ENCODE measurements at places on chromosomes 11 and 22.

GRCh38 chr11:107018219-107018901, at the start of gene GUCY1A2:
GUCY1A2 (minus strand) TSS chr11:107018476; CDS start chr11:107018055, 421 bp downstream.
- DNase-seq: peak; percentile 59

- no peak for DNase-seq
Observed at GRCh38 chr11:45896422-45896984, 10.6 kb downstream of the FREY1 start.

GRCh38 chr11:119907122-119907851, 178.3 kb upstream of the NECTIN1 start:
- DNase-seq: no peak

DNA sequence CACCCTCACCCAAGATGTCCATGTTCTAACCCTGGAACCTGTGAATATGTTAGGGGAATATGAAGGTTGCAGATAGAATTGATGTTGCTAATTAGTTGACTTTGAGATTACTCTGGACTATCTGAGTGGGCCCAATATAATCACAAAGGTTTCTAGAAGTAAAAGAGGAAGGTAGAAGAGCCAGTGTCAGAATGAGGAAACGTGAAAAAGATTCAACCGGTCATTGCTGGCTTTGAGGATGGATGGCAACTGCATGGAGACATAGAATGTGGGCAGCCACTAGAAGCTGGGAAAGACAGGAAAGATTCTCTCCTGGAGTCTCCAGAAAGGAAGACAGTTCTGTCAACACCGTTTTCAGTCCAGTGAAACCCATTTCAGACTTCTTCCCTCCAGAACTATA, 86.6 kb downstream of the CLPB start:
- no peak for DNase-seq

DNA sequence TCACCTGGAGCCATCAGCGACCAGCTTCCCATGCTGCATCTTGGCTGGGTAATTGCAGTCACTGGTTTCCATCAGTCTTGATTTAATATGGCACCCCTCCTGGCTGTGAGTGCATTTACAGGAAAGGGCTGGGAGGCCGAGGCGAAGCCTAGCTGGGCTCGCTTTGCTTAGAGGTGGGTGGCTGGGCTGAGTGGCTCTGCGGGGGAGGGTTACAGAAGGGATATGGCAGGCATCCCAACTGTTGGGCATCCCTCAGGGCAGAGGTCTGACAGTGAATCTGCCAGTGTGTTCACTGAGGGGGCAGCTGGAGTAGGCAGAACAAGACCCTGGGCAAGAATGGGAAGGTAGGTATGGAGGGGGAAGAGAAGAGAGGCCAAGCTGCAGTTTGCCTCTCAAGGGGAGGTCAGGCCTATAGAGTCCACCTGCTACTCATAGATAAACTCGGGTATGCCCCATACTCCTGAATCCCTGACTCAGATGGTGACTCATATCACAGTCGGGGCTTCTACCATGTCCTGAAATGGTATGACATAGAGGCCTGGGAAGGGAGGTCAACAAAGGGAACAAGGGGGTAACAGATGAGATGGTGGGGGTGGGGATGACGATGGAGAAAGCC, 77.5 kb upstream of the PHOX2A start:
- DNase-seq: no peak

DNA sequence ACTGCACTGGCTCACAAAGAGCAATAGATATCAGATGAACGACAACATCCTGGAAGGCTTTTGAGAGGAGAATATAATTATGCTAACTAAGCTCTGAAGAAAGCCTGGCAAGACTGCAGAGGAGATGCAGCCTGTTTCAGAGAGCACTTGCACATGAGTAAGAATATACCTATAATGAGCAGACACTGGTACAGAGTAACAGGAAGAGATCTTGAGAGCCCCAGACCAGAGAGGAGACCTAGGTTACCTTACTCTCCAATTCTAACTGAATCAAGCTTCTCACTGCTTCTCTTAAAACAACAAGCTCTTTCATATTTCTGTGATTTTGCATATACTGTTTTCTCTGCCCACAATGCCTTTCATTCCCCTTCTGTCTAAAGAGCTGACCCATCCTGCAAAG, 66.5 kb downstream of the FAM168A start:
- no peak for DNase-seq

GRCh38 chr11:85679576-85679975, 6.4 kb downstream of the CCDC89 start:
- no peak for DNase-seq

DNA sequence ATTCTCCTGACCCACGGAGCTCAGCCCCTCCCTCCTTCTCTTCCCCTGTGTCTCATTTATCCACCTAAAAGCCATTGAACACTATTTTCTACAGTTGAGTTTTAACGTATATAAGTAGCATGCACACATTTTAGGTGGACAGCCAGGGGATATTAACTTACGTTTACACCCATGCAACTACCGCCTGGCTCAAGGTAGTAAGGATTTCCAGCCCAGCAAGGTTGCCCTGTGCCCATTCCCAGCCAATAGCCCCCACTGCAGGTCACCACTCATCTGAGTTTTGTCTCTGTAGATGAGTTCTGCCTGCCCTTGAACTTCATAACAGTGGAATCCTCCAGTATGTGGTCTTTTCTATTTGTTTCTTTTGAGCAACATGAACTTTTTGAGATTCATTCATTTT, 65.4 kb downstream of the SMIM38 start:
- no peak for DNase-seq

DNA sequence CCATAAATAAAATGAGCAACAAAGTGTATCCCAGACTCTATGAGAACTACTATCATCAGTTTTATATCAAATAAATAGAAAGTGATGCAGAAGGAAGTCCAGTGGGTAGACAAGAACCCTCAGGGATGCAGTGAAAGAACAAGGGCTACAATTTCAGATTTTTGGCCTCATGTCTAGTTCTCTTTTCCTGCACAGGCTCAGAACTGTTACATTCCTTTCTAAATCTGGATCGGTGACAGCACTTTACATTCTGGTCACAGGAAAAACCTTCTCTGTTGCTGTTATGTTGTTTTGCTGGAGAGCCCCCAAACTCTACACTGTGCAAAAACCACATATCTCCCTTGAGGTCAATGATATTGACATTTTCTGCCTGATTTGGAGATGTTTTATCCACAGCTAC, 108.8 kb upstream of the ANO5 start:
- DNase-seq: no peak

GRCh38 chr11:121311373-121311772, 18.8 kb downstream of the SC5D start:
- DNase-seq: no peak

DNA sequence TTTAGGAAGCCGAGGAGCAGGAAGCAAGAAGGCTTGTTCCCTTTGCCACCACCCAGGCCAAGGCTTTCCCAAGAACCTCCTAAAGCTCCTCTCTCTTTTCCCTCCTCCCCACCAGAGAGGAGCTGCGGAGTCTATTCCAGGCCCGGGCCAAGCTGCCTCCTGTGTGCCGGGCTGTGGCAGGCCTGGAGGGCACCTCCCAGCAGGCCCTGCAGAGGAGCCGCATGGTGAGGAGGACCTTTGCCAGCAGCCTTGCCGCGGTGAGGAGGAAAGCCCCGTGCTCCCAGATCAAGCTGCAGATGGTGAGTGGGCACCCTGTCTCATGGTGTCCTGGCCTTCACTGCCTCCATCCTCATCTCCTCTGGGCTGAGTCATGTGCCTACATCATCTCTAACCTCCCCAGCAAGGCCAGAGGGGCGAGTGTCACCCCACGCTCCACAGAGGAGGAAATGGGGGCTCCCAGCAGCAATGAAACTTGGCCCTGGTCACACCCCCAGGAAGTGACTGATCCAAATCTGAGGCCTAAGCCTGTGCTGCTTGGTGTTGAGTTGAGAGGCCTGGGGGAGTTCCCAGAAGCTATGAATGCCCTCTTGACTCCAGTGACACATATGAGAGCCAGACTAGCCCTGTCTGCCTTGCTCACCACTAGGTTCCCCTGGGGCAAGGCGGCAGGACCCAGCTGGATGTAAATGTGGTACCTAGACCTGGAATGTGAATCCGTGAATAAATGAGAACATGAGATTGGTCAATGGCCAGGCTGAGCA, 104.2 kb downstream of the MYO18B start:
- DNase-seq: no peak

- DNase-seq: no peak
Observed at GRCh38 chr11:63849691-63850090, 10.8 kb downstream of the MARK2 start.

- no peak for DNase-seq
Observed at GRCh38 chr11:131691181-131692041, 321.0 kb downstream of the NTM start.

- DNase-seq: no peak
Observed at GRCh38 chr11:130847517-130847916, 68.8 kb downstream of the SNX19 start.

DNA sequence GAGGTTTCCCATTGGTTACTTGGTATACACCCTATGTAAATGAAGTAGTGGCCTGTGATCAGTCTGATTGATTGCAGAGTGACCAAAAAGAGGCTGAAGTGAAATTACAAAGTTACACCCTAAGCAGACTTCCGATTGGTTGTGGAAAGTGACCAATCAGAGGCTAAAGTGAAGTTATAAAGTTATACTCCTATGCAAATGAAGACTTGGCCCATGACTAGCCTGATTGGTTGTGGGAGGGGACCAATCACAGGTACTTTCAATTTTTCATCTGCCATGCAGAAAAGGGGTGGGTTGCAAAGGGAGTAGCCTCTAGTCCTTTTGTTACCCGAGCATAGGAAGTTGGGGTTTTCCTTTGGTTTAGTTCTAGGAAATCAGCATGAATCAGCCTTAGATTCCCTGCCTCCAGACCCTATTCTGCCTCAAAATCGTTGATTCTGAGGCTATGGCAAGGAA, 18.1 kb upstream of the CSTF3 start:
- DNase-seq: no peak

DNA sequence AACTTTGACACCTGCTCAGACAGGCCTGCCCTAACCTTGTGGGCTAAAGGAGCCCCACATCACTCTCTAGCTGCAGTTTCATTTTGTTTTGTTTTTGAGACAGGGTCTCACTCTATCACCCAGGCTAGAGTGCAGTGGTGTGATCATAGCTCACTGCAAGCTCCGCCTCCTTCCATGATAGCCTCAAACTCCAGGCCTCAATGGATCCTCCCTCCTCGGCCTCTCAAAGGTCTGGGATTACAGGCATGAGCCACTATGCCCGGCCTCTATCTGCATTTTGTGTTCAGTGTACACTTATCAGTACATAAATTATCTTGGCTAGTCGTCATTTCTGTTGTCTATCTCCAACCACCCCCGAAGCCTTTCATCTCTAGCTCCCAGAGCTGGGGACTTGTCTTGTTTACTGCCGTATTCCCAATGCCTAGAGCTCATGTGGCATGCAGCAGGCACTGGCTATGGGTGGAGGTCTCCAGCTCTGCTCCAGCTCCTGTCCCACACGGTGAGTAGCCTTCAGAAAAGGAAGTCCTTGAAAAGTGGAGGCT, 22.1 kb upstream of the PEX26 start:
- DNase-seq: no peak

- no peak for DNase-seq
Observed at GRCh38 chr22:50308986-50309600, 1.6 kb upstream of the PLXNB2 start.

DNA sequence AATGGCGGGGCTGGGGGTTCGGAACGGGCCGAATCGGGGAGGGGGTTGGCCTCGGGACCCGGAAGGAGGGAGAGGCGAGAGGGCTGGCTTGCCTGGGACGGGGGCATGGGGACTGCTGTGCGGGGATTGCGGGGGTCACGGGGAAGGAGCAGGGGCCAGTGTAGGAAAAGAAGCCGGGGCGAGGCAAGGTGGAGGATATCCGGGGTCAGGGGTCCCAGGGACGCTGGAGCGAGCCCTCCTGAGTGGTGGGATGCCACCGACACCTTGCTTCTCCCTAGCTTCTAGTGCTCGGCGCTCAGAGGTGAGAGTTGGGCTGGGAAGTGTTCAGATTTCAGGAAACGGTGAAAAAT, 426 bp upstream of the GDPD5 start:
- DNase-seq: no peak

DNA sequence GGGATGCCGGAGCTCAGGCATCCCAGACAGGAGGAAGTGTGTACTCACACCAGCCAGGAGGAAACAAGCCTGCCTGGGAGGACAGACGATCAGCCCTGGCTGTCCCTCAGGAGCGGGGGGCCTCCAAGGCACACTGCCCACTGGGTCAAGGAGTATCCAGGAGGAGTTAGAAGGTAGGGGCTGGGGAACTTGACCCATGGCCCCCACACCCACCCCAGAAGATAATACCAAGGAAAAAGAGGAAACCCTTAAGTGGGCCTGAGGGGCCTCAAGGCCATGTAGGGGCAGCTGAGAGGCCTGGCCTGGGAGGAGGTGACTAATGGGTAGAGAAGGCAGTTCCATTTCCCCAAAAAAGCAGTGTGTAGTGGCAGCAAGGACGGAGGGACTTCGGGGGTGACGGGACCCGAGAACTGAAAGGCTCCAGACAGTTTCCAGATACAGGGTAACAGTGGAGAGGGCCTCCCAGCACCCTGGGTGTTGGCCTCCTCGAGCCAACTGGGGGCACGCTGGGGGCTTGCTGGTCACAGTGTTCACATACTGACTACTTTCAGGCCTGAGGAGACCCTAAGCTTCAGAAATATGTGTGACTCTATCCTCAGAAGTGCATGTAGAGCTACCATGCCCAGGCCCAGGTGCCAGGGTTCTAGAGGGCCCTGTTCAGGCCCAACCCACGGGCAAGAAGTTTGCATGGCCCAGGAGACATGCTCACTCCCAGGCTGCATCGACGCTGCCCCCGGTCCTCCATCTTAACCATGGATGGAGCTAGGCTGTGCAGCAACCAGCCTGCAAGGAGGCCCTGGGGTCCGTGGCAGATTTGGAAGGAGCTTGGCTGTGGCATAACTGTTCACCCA, 75.7 kb upstream of the PITPNB start:
- no peak for DNase-seq

- no peak for DNase-seq
Observed at GRCh38 chr22:31615940-31616314, 46.1 kb downstream of the PISD start.

DNA sequence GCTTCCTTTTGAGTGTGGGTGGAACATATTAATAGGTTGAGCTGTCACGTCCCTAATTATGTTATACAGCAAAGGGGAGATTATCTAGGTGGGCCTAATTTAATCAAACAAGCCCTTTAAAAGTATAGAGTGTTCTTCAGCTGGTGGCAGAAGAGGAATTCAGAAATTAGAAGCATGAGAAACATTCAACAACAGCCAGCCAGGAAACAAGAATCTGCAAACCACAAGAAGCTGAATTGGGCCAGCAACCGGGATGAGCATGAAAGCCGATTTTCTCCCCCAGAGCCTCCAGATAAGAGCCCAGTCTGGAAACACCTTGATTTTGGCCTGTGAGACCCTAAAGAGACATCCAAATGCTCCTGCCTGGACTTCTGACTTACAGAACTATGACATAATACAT, 105.8 kb upstream of the LDLRAD3 start:
- DNase-seq: no peak

GRCh38 chr11:33263549-33263948, 6.4 kb downstream of the HIPK3 start:
- no peak for DNase-seq

Data from hypothalamus (tissue), 51 donors.